ENCODE measurements at places on chromosomes 2 and 18. TPM values are rescaled to one million over a fixed set of nuclear protein-coding genes. Genes with fewer than 3 reads are reported as not detected.

- DNase-seq: no peak
These were observed 636.0 kb downstream of the NR4A2 start for GRCh38 chr2:155696571-155696970.

The CHMP1B gene
- 39.2 TPM for total RNA-seq

DNA sequence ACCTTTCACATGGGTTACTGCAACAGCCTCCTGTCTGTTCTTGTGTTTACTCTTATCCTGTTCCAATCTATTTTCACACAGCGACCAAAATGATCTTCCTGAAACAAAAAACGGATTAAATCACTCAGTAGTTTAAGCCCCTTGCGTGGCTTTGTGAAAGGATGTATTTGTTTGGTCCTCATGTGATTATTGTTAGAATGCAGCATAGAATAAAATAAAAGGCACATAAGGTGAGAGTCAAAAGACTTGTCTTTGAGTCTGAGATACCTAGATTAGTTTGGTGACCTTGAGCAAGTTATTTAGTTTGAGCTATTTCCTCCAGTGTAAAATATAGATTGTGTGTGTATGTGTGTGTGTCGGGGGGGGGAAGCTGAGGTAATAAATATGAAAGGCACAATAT lies 72.4 kb downstream of the EML4 start:
- no peak for DNase-seq

- DNase-seq: no peak
These were observed 38.2 kb downstream of the KCMF1 start for GRCh38 chr2:85009019-85009618.

The INO80B gene
- 55.9 TPM for total RNA-seq

The C2orf42 gene
- total RNA-seq: 22.0 TPM

The LONRF2 gene
- total RNA-seq: 3.6 TPM
